Activated CD4-positive, alpha-beta T cell treated with anti-CD3 and anti-CD28 coated beads, Interleukin-2, amount 50 U/mL, for 48 hours (primary cell): ENCODE measurements at places on chromosomes 6 and 20.
A peak's percentile ranks its signal among the peaks of the same experiment; 100 is the strongest.

DNA sequence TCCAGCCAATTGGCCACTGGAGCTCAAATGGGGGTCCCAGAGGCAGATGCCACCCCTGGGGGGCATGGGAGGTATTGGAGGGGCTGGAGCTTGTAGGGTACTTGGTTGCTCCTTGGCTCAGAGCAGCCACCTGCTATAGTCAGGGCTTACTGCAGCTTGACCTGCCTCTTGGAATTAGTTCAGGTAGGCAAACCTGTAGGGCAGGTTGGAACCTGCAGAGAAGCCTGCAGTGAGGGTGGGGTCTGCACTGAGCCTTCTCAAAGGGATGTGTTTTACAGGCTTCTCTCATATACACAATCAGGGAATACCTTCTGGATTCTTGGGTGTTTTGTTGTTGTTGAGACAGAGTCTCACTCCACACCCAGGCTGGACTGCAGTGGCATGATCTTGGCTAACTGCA lies 94.2 kb upstream of the MYL9 start:
- DNase-seq = no peak

- no peak for DNase-seq
Measured at GRCh38 chr6:100886076-100886475, 4.9 kb upstream of the ASCC3 start.

GRCh38 chr6:156828280-156828703 lies 51.1 kb downstream of the ARID1B start:
- no peak for DNase-seq

GRCh38 chr6:149907317-149907716 lies 9.4 kb upstream of the RAET1E start:
- DNase-seq = no peak

- DNase-seq = no peak
Measured at GRCh38 chr6:170471491-170471890, 81.6 kb downstream of the PSMB1 start.

DNA sequence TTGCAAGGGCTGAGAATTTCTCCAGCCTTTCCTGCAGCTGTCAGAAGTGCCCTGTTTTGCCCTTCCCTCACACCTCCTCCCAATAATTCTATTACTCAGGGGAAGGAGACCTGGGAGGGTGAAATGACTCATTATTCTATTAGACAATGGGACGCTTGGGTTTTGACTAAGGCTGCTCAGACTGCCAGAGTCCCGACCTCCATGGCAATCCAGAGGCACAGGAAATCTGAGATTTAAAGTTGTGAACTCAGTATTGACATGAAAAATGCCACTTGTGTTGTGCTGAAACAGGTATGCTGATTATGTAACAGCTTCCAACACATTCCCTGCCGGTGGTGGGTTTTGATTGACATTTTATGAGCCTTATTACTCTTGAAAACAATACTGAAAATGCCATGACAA lies 625.9 kb upstream of the FLRT3 start:
- DNase-seq = no peak

GRCh38 chr6:18400831-18401446 lies 13.8 kb downstream of the RNF144B start:
- DNase-seq = no peak

- DNase-seq = peak; percentile 75
Measured at GRCh38 chr20:38997622-38998021, 35.5 kb downstream of the DHX35 start.

DNA sequence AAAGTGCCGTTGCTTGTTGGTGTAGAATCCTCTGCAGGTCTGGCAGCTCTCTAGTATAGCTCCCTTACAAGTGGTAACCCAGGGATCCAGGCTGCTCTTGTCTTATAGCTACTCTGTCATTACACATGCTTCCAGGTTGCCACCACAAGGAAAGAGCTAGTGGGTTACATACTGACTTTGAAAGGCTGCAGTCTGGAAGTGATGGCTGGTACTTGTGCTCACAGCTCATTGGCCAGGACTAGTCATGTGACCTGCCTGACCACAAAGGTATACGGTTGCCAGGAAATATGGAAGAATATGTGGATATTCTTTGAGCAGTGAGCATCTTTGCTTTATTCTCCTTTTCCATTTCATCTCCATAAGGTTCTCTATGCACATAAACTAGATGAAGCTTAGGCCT lies 46.0 kb downstream of the RREB1 start:
- no peak for DNase-seq

DNA sequence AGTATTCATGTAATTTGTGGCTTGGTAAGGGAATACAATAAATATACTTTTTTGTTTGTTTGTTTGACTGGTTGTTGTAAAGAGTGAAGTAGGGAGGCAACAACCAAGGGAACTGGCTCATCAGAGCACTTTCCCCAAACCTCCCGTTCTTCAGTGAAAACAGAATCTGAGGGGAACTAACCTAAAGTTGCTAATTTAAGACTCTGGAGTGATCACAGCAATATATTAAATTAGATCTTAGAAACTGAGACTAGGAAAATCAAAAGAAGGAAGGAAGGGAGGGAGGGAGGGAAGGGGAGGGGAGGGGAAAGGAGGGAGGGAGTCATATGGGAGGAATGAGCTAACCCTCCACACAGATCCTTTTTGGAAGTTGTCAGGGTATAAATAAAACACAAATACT lies 144.9 kb downstream of the SYNDIG1 start:
- no peak for DNase-seq

DNA sequence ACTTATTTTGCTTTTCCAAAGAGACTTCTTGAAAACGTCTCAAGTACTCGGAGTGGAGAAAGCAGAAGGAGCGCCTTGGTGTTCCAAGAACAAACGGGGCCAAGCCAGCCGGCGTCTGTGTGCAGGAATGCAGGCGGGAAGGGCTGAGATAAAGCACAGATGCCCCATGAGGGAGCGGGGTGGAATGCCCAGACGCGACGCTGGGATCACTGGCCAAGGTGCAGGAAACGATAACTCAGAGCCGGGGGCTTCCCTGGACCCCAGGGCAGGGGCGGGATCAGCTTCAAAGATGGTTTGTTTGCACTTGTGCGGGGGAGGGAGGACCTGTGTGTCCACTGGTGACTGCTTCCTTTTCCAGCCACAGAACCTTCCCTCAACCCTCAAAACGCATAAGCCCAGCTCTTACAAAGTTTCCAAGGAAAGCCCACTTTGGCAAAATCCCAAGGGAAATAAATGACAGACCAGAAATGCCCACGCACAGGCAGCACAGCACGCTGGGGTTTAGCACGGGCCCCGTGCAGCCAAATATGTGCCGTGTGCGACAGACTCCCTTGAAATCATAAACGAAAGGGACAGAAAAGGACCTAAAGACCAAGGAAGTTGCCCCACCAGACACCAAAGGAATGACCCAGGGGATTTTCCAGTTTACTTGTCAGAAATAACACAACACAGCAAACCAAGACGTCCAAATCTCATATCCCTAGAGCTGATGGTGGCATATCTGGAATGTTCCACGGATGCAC lies 113.9 kb downstream of the NFATC2 start:
- DNase-seq = no peak

DNA sequence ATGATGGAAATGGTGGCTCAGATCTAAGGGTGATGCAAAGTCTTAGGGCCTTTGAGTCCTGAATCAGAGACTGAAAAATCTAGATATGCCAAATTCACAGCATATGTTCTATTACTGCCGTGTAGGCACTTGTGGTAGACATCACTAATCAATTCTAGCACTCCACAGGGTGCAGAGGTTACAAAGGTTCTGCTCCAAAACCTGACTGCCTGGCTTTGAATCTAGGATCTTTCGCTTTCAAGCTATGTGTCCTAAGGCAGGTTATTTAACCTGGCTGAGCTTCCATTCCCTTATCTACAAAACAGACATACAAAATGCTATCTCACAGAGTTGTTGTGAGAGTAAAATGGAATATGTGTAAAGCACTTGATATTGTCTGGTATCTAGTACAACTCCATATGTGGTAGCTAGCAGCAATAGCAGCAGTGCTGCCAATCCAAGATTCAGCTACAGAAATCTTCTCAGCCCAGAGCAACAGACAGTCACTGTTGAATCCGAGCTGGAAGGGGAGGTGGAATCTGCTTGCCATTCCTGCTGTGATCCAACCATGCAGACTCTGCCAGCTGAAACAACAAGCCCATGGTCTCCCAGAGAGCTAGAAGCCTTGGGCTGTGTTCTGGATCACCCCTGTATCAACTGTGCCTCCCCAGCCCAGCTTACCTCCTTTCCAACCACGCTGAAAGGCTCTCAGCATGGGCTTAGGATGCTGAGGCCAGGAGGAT lies 206.9 kb downstream of the TFAP2C start:
- no peak for DNase-seq

DNA sequence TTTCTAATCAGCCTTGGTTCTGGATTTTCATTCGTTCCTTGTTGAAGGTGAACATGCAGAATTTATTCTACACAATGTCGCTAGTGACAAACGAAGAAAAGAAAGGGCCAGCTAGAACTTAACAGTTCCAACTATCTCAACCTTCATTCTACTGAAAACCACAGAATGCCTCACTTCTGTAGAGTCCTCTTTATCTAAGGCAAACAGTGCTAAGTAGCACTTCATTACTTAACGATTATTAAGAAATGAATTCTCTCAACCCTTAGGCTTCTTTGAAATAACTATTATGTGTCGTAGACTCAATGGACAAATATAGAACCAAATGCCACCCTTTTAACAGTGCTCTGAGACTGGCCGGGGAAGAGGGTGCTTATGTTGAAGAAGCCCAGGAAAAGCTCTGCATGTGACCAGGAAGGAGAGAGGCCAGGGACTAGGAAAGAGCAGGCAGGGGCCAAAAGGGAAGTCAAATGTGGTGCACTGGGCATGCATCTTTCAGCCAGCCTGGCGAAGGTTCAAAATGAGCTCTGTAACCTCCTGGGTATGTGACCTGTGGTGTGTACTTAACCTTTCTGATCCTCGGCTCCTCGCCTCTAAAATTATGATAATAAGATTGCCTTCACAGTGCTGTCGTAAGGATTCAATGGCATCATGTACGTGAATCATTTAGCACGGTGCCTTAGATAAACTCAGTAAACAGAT lies 55.4 kb upstream of the BMP2 start:
- DNase-seq = no peak

- DNase-seq = no peak
Measured at GRCh38 chr20:36925234-36925633, 26.3 kb downstream of the SAMHD1 start.
